Gastrocnemius medialis (tissue), 4 donors: ENCODE measurements at places on chromosomes 1 and 21. TPM values are rescaled to one million over a fixed set of nuclear protein-coding genes. Genes with fewer than 3 reads are reported as not detected.

C1orf185 gene
- total RNA-seq = not detected

- no peak for DNase-seq
- H3K36me3 ChIP-seq = no peaks in the 10 kb centered on the region
- H3K27me3 ChIP-seq = no peaks in the 10 kb centered on the region
- no peak overlapping the region for H3K4me3 ChIP-seq
- peaks cover 3% of the 10 kb centered on the region for H3K4me1 ChIP-seq
These were observed 330.6 kb downstream of the RPS6KC1 start for GRCh38 chr1:213381572-213382084.

PLA2G2F gene
- total RNA-seq = not detected

- DNase-seq = no peak
- no peaks in the 10 kb centered on the region for H3K36me3 ChIP-seq
- H3K27me3 ChIP-seq = no peaks in the 10 kb centered on the region
- H3K27ac ChIP-seq = no peak overlapping the region
These were observed 367.7 kb upstream of the DPYD start for GRCh38 chr1:98288494-98288893.

- no peaks in the 10 kb centered on the region for H3K4me1 ChIP-seq
- no peak overlapping the region for H3K4me3 ChIP-seq
- DNase-seq = no peak
- H3K27ac ChIP-seq = no peak overlapping the region
- H3K36me3 ChIP-seq = no peaks in the 10 kb centered on the region
These were observed 286.8 kb upstream of the PBX1 start for GRCh38 chr1:164272156-164272555.

GRCh38 chr1:30988045-30988444, 77.5 kb downstream of the PUM1 start:
- no peaks in the 10 kb centered on the region for H3K36me3 ChIP-seq
- H3K27me3 ChIP-seq = no peaks in the 10 kb centered on the region
- peaks cover 87% of the 10 kb centered on the region for H3K4me1 ChIP-seq
- H3K27ac ChIP-seq = peak overlapping the region; percentile 82
- no peak overlapping the region for H3K4me3 ChIP-seq
- no peak for DNase-seq
